ENCODE measurements at places on chromosomes 12 and 14. TPM values are rescaled to one million over a fixed set of nuclear protein-coding genes. Genes with fewer than 3 reads are reported as not detected.
A peak's percentile ranks its signal among the peaks of the same experiment; 100 is the strongest.

DNA sequence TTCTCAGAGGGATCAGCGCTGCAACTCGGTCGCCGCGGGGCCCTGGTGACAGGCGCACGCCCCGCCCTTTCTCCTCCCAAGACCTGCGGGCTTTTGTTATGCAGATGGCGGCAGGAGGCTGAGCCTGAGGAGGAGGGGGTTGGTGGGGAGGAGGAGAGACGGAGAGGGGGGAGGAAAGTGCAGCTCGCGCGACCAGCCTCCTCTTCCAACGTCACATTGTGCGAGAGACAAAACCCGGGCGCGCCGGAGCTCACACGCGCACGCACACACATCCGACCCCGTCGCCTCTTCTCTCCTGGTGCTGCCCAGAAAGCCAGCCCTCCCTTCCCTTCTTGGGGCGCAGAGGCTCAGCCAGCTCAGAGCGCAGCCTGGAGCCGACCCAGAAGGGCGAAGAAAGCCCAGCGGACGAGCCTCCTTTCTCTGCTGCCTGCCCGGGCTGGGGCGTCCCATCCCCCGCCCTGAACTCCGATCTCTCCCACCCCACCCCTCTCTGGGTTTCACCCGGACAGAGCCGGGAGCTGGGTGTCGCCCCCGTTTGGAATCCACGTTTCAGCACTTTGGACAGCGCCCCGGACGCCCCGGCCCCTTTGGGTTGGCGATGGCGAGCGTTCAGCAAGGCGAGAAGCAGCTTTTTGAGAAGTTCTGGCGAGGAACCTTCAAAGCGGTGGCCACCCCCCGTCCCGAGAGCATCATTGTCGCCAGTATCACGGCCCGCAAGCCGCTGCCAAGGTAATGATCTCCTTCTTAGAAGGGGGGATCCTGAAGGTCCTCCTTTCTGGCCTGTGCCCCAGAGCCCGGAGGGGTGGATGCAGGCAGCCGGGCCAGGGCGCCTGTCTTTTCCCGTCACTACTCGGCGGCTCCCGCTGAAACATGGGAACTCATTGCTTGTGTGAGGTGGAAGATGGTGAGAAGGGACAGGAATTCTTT lies at the start of gene SRRM4:
Gene SRRM4, plus strand, starts transcription at position 257 of the 927 bp plus-strand sequence. Its CDS starts 342 bp downstream, at position 599.
- no peaks in the 10 kb centered on the region for H3K27me3 ChIP-seq
- peak; percentile 14 for DNase-seq

GRCh38 chr12:121947981-121948380 lies 29.6 kb downstream of the CFAP251 start:
- no peak overlapping the region for H3K27ac ChIP-seq
- no peak overlapping the region for H3K4me3 ChIP-seq
- H3K4me1 ChIP-seq = no peaks in the 10 kb centered on the region
- H3K36me3 ChIP-seq = no peaks in the 10 kb centered on the region
- no peak for DNase-seq
- H3K27me3 ChIP-seq = no peaks in the 10 kb centered on the region

CLEC4D gene
- not detected for total RNA-seq

DNA sequence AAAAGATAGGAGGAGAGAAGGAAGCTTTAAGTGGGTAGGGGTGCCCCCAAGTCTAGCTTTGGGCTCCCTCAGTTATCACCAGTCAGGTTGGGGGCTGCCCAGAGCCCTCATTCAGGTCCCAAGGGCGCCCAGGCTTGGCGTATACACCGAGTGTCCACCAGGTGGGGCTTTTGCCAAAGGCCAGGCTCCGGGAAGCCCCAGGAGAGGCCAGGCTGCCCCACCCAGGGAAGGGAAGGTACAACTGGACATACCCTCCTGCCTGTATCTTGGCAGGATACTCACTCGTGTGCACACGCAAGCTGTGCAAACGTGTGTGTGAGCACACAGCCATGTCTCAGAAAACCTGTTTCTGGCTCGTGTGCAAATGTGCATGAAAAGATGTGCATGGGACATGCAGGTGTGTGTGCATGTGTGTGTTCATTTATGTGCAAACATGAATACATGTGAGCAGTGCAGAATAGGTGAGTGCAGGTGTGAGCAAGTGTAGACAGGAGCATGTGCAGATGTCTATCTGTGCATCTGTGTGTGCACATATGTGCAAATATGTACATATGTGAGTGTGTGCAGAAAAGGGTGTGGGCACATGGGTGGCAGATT lies 103.9 kb upstream of the MYL2 start:
- H3K27ac ChIP-seq = no peak overlapping the region
- no peak overlapping the region for H3K4me3 ChIP-seq
- peaks cover 47% of the 10 kb centered on the region for H3K27me3 ChIP-seq
- no peaks in the 10 kb centered on the region for H3K4me1 ChIP-seq
- peak; percentile 70 for DNase-seq

DNA sequence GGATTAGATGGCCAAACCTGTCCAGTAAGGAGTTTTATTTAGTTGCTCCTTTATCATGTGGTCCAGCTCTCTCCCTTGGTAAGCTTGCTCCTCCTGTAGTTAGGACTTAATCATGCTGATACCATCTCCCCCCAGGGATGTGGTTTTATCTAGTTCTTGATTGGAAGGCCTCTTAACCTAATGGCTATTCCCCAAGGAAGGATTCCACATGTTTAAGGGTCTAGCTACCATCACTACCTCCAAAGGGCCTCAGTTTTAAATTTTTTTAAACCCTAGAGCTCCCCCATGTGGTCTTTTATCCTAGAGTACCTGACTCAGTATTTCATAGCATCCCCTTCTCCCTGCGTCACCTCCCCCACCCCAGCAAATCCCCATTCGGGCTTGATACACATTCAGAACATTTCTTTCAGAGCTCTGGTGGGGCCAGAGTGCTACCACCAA lies 22.5 kb downstream of the MAP3K12 start:
- peaks cover 42% of the 10 kb centered on the region for H3K4me1 ChIP-seq
- H3K27me3 ChIP-seq = no peaks in the 10 kb centered on the region
- peak overlapping the region; percentile 36 for H3K27ac ChIP-seq
- H3K36me3 ChIP-seq = peaks cover 91% of the 10 kb centered on the region
- DNase-seq = peak; percentile 53
- no peak overlapping the region for H3K4me3 ChIP-seq

MANSC1 gene
- 2.5 TPM for total RNA-seq

DNA sequence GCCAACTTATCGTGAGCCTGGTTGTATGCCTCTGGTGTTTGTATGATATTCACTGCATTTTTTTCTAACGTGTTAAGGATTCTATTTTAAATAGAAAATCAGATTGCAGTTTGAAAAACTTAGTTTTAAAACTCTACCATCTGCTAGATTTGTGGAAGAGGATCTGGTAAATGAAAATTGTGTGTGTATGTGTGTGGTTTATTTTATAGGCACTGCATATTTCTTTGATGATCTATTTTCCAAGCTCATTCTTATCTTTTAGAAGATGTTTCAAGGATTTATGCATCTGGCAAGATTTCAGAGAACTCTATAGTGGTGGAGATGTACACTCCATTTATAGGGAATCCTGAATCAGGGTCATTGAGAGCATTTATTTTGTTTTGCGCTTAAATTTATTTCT lies 69.8 kb downstream of the HMGA2 start:
- H3K4me3 ChIP-seq = no peak overlapping the region
- peaks cover 80% of the 10 kb centered on the region for H3K4me1 ChIP-seq
- no peaks in the 10 kb centered on the region for H3K36me3 ChIP-seq
- peak overlapping the region; percentile 93 for H3K27ac ChIP-seq
